ENCODE measurements at places on chromosomes 2 and 18. TPM values are rescaled to one million over a fixed set of nuclear protein-coding genes. Genes with fewer than 3 reads are reported as not detected.

Gene HMSD
- total RNA-seq: not detected

Gene NOL4
- 2.0 TPM for total RNA-seq

Gene SAG
- total RNA-seq: not detected

Gene UBE2F
- total RNA-seq: 101 TPM

Gene TRIM54
- total RNA-seq: 16.8 TPM

Gene CASP10
- total RNA-seq: 7.7 TPM

Gene LYPD6
- 1.2 TPM for total RNA-seq

Gene CHST9
- total RNA-seq: not detected

Gene LCT
- not detected for total RNA-seq

GRCh38 chr2:16476866-16477265 is 188.8 kb downstream of the CYRIA start:
- DNase-seq: no peak

GRCh38 chr2:240823449-240824336 is 3.7 kb upstream of the KIF1A start:
- DNase-seq: no peak

GRCh38 chr2:51032751-51033330 is 909 bp upstream of the NRXN1 start:
- DNase-seq: no peak

DNA sequence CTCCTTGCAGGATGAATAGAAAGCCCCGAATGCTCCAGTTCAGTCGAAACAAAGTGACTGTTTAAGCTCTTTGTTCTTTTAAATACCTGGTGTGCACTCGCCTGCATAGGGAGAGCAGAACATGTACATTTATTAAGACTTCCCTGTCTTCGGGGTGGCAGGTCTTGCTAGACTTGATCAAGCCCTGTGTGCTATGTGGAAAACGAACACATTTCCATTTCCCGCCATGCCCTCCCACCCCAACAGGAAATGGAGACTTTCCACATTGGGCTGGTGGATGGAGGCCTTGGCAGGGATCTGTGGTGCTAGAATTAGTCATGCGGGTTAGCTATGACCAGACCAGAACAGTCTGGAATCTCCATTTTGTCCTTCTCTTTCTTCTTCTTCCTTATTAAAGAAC is 321.0 kb upstream of the THSD7B start:
- DNase-seq: no peak

DNA sequence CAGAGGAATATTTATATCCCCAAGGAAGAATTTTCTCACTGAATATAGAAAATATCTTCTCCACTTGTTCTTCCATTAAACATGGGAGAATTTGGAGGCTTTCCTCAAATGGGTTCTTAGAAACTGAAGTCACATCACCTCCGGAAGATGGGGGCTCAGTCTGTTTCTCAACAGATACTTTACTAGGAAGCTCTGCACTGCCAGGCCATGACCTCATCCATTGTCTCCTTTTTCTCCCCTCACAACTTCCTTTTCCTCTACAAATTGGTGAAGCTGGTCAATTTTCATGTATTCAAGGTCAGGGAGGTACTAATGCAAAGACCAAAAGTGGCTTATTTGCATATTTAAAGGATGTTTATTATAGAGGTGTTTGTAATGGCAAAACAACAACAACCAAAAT is 173.1 kb downstream of the RNF152 start:
- no peak for DNase-seq

DNA sequence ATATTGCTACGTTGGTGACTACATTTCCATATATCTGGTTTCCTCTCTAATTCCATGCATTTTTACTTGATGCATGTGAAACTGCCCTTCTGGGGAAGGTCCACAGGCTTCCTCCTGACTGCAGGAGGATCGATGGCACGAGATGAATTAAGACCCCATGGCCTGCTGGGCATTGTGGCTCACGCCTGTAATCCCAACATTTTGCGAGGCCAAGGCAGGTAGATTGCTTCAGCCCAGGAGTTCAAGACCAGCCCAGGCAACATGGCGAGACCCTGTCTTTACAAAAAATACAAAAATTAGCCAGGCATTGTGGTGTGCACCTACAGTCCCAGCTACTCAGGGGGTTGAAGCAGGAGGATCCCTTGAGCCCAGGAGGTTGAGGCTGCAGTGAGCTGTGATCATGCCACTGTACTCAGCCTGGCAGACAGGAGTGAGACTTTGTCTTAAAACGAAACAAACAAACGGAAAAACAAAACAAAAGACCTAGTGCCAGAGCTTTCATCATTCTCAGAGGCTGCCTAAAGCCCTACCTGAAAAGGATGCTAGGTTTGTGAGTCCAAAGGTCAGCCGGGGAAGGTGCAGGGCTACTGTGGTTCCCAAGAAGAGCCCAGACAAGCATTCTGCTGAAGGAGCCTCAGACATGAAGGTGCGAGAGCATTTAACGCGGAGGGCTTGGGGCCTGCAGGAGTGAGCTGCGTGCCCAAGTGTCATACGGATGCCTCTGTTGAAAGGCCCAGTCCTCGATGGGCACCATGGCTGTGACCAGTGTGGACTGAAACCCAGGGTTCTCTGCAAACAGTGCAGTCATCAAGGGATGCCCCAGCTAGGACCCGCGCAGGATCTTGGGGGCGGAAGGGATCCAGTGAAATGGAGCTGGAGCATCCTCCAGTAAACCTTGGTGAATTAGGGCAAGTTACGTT is 21.6 kb downstream of the GPR55 start:
- no peak for DNase-seq

GRCh38 chr2:119177171-119177837 is 18.8 kb upstream of the C1QL2 start:
- no peak for DNase-seq

DNA sequence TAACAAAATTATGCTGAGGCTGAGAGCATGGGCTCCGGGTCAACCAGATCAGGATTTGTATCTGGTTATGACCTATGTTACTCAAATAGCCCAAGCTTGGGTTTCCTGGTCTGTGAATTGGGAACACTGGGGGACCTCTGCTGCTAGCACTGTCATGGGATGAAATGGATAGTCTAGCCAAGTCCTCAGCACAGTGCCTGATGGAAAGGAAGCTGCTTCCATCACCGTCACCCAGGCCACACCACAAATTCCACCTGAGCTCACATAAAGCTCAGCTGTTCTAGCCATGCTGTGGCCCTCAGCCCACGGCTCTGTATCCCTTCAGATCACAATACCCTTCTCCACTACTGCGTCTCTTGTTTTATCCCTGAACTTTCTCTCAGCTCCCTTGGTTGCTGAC is 179.6 kb upstream of the SP5 start:
- DNase-seq: no peak

DNA sequence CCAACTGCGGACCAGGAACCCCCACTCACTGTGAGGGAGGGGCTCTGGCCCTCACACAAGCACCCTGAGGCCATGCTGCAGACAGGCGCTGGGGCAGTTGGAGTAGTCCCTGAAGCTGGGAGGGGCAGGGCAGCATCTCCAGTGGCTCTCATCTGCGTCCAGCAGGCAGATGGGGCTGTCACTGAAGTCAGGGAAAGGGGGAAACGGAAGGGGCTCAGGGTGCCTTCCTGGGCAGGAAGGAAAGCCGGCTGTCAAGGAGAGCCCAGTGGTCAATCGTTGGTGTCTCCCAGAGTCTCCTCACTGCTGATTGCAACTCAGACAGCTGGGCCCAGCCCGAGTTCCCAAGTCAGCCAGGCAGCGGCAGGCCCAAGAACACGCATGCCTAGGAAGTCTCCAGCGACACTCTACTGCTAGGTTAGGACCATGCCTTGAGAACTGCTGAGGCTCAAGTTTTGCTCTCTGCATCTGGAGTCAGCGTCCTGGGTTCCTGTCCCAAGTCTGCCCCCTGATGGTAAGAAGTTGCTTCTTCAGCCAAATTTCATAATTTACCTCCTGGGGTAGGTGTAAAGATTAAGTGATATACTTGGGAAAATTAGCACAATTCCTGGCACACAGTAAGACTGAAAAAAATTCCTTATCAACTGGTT is 27.4 kb upstream of the NMUR1 start:
- peak; percentile 86 for DNase-seq

DNA sequence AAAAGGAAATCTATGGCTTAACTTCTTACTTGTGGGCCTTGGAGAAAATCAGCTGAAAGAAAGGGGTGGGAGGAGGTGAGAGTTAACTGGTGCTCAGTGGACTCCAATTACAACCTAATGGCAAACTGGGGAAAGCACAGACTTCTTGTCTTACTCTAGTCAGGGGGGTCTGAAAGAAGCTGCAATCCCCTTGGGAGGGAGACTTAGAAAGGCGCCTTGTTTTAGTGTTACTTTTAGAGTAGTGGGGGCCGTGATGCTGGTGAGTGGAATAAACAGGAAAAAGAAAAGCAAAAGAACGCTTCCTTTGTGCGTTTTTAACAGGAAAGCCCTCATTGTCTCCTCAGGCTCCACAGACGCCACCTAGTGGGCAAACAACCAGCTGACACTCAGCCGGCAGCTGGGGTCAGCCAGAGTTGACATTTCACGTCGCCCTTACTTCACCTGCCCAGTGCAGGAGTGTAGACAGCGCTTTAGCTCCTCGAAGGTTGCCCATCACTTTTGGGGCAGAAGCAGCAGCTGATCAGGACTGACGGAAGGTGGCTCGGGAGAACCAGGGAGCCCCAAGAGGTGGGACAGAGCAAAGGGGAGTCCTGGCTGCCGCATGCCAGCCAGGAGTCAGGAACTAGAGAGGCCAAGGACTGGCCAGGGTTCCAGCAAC is 55.9 kb upstream of the GORASP2 start:
- peak; percentile 86 for DNase-seq

GRCh38 chr2:96756788-96757476 is 3.8 kb upstream of the CNNM4 start:
- DNase-seq: no peak

DNA sequence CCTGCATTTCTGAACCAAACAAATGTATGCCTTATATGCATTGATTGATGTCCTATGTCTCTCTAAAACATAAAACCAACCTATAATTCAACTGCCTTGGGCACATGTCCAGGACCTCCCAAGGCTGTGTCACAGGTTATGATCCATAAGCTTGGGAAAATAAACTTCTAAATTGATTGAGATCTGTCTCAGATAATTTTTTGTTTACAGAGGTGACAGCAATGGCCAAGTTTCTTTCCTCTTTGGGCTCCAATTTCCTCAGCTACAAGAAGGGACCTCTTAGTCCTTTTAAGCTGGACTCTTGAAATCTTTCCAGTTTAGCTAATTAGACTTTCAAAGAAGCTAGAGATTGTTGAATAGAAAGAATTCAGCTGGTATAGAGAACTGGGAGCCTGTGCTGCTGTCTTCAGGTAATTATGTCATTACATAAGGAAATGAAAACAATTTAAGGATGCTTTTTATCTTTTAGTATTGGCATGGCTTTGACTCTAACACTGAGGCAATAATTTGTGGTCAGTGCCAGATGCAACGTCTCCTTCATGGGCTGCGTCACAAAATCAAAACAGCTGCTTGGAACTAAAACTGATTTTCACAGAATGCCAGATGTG is 412.1 kb upstream of the TRIB2 start:
- no peak for DNase-seq

- no peak for DNase-seq
These were observed 237.5 kb downstream of the PIK3C3 start for GRCh38 chr18:42192251-42193248.

DNA sequence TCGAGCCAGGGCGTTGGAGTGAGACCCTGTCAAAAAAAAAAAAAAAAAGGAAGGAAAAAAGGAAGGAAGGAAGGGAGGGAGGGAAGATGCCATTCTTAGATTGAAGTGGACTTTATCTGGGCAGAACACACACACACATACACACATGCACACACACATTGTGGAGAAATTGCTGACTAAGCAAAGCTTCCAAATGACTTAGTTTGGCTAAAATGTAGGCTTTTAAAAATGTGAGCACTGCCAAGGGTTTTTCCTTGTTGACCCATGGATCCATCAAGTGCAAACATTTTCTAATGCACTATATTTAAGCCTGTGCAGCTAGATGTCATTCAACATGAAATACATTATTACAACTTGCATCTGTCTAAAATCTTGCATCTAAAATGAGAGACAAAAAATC is 564 bp upstream of the TTR start:
- no peak for DNase-seq

GRCh38 chr2:181680937-181681811 is 857 bp upstream of the NEUROD1 start:
- no peak for DNase-seq

- no peak for DNase-seq
These were observed 99.6 kb downstream of the DPP4 start for GRCh38 chr2:161974461-161974860.

DNA sequence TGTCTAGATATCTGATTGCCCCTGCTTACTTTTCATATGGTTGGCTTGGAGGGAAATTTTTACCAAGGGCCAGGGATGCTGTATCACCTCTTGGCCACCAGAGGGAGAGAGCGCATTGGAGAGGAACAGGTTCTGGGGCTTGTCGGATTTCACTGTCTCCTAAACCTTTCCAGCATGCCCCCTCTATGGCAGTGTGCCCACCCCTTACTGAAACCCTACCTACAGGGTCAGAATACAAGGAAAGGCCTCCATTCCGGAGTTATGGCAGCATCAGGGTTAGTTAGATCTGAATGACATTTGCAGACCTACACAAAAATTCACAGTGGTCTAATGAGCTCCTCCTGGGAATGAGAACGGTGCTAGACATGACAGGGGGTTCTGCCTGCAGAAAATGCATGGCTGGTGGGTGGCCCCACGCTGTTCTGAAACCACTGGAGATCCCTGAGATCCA is 5.8 kb downstream of the SLC14A2 start:
- peak; percentile 41 for DNase-seq

DNA sequence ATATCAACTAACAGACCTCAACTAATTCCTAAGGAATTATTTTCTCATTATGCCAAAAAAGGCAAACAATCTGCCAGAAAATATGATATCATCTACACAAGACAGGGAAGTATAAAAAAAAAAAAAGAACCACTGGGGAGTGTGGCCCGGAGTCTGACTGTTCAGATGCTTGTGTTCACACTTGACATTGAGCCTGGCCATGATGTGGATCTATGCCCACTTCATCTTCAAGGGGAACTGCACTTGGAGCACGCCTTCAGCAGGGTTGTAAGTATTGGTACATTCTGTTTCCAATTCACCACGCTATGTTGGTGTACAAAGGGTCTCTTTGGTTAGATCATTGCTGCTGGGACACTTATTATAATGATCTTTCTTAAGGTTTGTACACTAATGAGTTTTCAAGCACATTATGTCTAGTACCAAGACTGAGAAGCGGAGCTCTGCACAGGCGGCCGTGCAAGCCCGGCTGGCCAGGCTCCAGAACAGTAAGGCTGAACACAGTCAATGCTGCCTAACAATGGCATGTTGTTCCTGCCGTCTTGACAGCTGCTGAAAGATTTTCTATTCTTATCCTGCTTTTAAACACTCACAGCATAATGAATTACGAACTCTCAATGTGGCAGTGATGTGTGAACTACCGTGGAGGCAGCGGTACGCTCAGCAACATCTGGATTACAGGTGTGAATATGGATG is 788.4 kb upstream of the SOX11 start:
- no peak for DNase-seq

- no peak for DNase-seq
These were observed 68.6 kb downstream of the MERTK start for GRCh38 chr2:111967018-111967417.

DNA sequence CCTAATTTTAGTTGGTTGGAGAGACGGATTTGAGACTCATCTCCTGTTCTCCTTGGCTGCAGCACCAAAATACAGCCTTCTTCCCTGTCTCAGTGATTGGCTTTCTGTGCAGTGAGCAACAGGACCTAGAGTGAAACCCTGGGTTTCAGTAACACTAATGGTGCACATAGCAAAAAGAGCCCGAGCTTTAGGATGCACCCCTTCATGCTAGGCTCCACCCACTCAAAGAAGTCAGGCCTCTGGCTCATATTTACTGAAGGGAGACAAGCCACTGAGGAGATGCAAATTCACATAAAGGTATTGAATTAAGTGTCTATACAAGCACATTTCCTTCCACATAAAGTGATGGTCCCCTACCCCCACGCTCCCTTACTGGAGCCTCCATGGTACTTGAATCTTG is 131.9 kb upstream of the CHAC2 start:
- DNase-seq: no peak

- no peak for DNase-seq
These were observed 322.9 kb upstream of the KCNJ3 start for GRCh38 chr2:154375579-154375931.
